SK-N-MC (cell line): ENCODE measurements at places on chromosomes 7 and 10.

DNA sequence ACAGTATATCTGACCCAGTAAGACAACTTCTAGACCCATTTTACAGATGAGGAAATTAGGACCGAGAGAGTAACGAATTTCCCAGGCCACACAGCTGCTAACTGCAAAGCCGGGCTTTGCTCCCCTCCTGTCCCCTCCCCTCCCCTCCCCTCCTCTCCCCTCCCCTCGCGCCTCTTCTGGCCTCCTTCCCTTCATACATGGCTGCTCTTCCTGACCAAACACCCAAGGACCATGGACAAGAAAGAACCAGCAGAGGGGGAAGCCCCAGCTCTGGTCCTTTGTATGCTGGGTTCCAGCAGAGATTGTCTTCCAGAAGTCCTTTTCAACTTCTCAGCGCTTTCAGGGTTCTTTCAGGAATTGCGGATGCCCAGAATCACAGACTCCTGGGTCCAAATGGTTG, 3.6 kb upstream of the TMEM72 start:
- no peak for DNase-seq

GRCh38 chr7:141231018-141231792, 157.3 kb downstream of the TMEM178B start:
- DNase-seq: peak; percentile 99

DNA sequence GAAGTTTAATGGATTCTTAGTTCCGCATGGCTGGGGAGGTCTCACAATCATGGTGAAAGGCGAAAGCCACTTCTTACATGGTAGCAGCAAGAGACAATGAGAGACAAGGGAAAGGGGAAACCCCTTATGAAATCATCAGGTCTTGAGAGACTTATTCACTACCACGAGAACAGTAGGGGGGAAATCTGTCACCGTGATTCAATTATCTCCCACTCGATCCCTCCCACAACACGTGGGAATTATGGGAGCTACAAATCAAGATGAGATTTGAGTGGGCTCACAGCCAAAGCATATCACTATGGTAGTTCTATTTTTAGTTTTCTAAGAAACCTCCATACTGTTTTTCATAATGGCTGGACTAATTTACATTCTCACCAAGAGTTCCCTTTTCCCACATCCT, 36.7 kb downstream of the SPAM1 start:
- peak; percentile 30 for DNase-seq

GRCh38 chr7:101537935-101538595, 91.0 kb downstream of the MYL10 start:
- no peak for DNase-seq

- no peak for DNase-seq
Measured at GRCh38 chr10:75658036-75658435, 226.6 kb downstream of the LRMDA start.

- DNase-seq: no peak
Measured at GRCh38 chr7:112495156-112495788, 14.5 kb downstream of the LSMEM1 start.

DNA sequence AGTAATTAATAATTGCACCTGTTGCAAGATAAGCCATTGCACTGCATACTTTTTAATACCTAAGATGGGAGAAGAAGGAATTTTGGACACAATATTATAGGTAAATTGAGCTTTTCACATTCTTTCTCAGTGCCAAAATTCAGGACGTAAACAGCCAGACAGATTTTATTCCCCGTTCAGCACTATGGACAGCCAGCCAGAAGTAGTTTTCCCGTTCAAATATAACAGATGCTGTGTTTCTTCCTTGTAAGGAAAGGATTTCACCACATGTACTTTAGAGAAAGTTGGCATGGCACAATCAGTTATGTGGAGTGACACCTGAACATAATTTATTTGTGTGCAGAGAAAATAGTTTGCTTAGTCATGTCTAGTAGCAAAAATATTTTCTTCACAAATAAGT, 34.8 kb downstream of the SEMA3E start:
- DNase-seq: no peak

DNA sequence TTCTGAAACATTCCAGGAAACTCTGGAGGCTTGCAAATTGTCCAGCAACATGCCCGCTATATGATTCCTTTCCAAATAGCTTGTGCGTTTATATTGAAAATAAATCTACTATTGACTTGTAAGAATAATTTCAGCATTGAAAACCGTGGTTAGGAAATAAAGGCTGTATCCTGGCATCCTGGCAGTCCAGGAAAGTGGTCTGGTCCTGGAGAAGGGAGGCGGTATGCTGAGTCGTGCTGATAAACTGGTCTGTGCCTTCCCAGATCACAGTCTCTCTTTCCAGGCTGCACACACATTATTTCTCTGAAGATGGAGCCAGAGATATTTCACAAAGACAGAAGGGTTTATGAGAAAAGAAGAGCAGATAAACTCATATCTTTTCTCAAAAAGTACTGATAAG, 350.1 kb upstream of the COBL start:
- no peak for DNase-seq

- no peak for DNase-seq
Measured at GRCh38 chr10:95464280-95464679, 96.9 kb downstream of the SORBS1 start.

DNA sequence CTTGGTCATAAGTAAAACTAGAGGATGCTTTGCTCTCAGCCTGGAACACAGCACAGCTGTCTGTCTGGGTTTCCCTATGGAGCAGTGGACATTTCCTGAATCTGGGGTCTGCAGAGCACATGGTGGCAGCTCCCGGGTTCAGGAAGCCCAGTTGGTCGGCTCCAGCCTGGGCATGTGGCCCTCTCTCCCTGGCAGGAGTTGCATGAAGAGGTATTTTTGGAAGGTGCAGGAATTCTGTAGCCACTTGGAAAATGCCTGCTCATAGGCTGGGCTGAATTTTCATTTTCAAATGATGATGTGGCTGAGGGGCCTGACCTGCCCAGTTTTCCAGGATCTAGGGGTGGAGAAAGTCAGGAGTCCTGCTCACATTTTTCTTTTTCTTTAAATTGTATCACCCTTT, 6.7 kb upstream of the TPST1 start:
- no peak for DNase-seq

DNA sequence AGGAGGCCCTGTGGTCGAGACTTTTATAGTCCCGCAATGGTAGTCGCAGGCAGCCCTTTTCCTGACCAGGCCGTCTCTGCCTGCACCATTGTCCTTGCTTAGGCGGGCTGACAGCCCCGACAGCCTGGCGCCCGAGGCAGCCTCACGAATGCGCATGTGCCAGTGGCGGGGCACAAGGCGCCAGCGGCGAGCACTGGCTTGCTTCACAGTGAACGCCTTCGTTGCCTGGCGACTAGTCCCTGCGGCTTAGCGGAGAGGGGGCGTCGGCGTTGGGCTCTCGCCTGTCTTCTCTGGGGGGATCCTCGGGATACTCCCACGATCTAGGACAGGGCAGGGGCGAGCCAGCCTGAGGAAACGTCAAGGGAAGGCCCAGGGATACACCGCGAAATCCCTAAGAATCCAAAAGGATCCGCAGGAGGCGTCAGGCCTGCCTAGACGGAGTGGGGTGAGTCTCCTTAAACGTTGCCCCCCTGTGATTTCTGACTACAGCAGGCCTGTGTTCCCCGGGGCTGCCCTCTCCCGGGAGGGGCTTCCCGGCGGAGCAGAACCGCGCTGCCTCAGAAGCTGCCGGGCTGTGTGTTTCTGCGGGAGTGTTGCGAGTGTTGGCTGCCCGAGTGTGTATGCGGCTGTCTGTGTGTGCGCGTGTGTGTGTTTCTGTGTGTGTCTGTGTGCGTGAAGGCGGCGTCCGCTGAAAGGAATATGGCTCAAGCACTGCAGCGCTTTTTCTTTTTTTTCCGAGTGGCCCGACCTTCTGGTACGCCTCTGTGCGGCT, 20.5 kb upstream of the ZNF273 start:
- DNase-seq: no peak

DNA sequence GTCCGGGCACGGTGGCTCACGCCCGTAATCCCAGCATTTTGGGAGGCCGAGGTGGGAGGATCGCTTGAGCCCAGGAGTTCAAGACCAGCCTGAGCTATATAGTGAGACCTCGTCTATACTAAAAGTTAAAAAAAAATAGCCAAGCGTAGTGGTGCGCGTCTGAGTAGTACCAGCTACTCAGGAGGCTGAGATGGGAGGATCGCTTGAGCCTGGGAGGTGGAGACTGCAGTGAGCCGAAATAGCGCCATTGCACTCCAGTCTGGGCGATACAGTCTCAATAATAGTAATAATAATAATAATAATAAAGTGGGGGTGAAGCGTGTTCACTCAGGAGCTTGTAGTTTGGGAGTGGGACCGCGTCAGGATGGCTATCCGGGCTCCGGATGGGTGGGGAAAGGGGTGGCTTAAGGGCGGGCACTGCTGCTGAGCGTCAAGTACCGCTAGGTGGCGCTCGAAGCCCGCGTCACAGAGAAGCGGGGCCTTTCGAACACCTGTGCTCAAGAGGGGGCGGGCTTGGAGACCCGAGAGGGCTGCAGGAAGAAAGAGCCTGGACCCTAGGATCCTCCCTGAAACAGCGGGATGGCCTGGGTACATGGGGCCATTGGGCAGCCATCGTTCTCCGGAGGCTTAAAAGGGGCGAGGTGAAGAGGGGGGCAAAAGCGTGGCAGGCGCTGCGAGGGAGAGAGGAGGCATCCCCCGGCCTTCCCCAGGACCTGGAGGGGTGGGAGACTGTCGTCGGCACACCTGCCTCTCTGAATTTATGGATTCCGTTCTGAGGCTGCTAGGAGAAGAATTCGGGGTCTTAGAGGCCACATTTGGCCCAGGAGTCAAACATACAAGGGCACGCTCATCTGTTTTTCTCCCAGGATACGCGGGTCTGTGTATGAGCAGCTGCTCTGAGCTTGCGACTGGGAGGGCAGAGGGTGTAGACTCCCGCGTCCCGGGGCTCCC, 14.5 kb downstream of the LBX1 start:
- DNase-seq: no peak
